ENCODE measurements at places on chromosomes 5 and 9.

- no peak for DNase-seq
Measured at GRCh38 chr5:83408719-83409118, 62.8 kb upstream of the VCAN start.

GRCh38 chr5:119290161-119290569 is 65.7 kb upstream of the TNFAIP8 start:
- DNase-seq: peak; percentile 70

GRCh38 chr5:52837591-52838001 is 49.9 kb downstream of the ITGA1 start:
- DNase-seq: no peak

DNA sequence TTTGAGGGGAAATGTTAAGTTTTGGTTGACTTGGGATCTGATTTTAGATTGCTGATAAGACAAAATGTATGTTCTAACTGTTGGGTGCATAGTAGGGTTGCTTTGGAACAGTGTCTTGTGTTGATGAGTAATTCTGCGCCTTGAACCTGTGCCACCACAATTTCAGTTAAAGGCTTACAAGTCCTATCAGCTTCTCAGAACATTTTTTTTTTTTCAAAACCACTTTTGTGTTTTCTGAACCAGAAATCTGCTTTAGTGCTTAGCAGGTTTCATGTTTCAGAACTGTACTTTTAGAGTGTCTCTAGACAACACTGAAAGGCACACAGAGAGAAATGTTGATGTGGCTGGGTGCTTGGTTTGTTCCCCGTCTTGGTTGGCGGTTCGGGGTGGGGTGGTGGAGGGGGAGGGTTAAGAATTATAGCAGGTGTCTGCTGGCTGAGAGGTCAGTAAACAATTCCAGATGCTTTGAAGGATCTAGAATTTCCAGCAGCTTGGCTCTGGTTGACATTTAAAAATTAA is 84.6 kb downstream of the ANKRD55 start:
- no peak for DNase-seq

GRCh38 chr9:116278326-116278725 is 124.7 kb downstream of the PAPPA start:
- DNase-seq: no peak

DNA sequence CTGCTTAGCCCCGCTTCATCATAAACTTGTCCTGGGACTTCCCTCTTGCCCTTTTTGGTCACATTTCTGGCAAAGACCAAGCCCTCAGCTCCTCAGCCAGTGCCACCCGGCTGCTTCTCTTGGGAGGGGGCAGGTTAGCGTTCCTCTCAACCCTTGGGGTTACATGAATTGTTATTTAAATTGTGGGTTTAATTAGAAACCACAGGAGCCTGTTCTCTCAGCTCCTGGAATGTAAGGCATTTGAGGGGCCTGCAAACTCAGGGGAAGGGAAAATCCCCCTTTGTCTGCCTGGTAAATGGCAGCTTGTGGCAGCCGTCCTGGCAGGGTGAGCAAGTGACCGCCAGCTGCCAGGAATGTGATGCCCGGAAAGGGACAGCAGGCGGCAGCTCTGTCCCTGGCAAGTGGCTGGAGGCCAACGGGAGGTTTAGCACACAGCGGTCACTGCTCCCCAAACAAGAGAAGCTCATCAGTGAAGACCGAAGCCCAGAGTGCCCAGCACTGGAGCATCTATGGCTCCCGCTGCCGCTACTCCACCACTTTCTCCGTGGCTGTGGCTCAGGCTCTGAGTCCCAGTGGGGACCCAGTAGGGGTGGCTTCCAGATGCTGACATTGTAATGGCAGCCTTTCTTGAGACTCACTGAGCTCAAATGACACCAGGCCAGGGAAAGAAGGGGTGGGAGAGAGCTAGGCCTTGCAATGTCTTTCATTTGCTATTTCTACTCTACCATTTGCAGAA is 51.7 kb downstream of the SHB start:
- no peak for DNase-seq

GRCh38 chr5:133079048-133079447 is 27.2 kb downstream of the HSPA4 start:
- no peak for DNase-seq

- DNase-seq: no peak
Measured at GRCh38 chr5:69090158-69090557, 3.7 kb upstream of the SLC30A5 start.

DNA sequence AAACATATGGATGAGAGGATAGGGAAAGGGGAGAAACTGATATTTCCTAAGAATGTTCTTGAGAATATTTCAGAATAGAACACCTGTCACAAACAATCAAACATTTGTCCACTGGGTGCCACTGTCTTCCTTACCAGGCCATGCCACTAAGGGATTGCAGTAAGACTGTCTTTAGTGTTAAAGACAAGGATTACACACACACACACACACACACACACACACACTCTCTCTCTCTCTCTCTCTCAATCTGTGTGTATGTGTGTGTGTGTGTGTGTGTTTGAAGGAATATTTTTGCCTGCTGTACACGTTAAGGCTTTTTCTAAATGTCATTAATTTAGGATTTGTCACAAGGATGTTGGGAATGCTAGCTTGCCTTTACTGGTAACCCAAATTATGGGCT is 54.4 kb downstream of the CCDC192 start:
- peak; percentile 60 for DNase-seq

- no peak for DNase-seq
Measured at GRCh38 chr5:18244309-18244708, 610.0 kb downstream of the TAF11L14 start.

GRCh38 chr5:119452060-119452372 is 281 bp upstream of the HSD17B4 start:
- no peak for DNase-seq

DNA sequence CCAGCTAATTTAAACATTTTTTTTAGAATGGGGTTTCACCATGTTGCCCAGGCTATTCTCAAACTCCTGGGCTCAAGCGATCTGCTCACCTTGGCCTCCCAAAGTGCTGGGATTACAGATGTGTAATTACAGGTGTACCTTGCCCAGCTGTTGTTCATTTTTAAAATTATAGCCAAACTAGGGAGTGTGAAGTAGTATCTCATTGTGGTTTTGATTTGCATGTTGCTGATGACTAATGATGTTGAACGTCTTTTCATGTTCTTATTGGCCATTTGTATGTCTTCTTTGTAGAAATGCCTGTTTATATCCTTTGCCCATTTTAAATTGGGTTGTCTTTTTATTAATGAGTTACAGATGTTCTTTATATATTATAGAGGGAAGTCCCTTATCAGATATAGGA is 31.5 kb downstream of the EHMT1 start:
- no peak for DNase-seq

GRCh38 chr5:476102-476813 is 33.3 kb downstream of the EXOC3 start:
- no peak for DNase-seq

- no peak for DNase-seq
Measured at GRCh38 chr5:154375329-154376008, 70.3 kb upstream of the SAP30L start.
